Left lung (tissue), 14 donors: ENCODE measurements at places on chromosomes 1 and 21. TPM values are rescaled to one million over a fixed set of nuclear protein-coding genes. Genes with fewer than 3 reads are reported as not detected.

GRCh38 chr1:54694771-54695170, 20.9 kb upstream of the TTC4 start:
- H3K27me3 ChIP-seq = no peaks in the 10 kb centered on the region
- no peaks in the 10 kb centered on the region for H3K36me3 ChIP-seq
- H3K27ac ChIP-seq = no peak overlapping the region
- no peak for DNase-seq
- H3K4me3 ChIP-seq = no peak overlapping the region
- no peaks in the 10 kb centered on the region for H3K4me1 ChIP-seq

DNA sequence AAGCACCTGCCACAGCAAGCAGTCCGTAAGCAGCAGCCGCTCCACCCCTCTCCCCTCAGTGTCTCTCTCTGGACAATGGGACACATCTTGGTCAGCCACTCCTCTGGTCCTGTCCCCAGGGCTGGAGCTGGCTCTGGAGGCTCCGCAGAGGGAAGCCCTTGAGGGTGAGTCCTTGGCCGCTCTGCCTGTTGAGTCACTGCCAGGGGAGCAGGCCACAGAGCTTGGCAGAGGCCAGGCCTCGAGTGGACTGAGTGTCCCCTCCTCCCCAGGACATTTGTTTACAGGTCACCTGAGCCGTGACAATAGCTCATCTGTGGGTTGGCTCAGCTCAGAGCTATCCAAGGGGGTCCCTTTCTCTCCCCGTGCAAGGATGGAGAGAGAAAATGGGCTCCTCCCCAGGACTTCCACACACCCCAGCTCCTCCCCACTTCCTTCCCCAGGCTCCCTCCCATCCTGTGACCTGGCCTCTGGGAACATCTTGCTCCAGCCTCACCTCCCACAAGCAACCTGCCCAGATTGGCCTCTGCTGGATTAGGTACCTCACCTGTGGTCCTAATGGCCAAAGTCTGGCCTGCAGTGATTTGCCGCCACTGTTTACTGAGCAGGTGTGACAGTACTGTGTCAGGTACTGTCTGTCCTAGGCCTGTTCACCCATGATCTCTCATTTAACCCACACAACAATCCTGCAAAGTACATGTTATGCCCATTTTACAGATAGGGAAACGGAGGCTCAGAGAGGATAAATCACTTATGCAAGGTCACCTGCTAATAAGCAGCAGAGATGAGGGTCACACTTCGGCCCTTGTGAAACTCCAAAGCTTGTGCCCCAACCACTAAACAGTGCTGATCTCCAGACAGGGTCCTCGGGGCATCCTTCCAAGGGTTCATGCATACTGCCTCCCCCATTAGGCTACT, 4.8 kb downstream of the FAM131C start:
- H3K27ac ChIP-seq = no peak overlapping the region
- H3K27me3 ChIP-seq = peaks cover 37% of the 10 kb centered on the region
- no peaks in the 10 kb centered on the region for H3K36me3 ChIP-seq
- DNase-seq = no peak
- peaks cover 6% of the 10 kb centered on the region for H3K4me1 ChIP-seq
- no peak overlapping the region for H3K4me3 ChIP-seq

GRCh38 chr1:203075236-203076030, 10.4 kb downstream of the MYOG start:
- peak; percentile 6 for DNase-seq
- peaks cover 5% of the 10 kb centered on the region for H3K27me3 ChIP-seq
- H3K4me1 ChIP-seq = peaks cover 18% of the 10 kb centered on the region
- no peak overlapping the region for H3K27ac ChIP-seq
- peak overlapping the region; percentile 54 for H3K4me3 ChIP-seq

DNA sequence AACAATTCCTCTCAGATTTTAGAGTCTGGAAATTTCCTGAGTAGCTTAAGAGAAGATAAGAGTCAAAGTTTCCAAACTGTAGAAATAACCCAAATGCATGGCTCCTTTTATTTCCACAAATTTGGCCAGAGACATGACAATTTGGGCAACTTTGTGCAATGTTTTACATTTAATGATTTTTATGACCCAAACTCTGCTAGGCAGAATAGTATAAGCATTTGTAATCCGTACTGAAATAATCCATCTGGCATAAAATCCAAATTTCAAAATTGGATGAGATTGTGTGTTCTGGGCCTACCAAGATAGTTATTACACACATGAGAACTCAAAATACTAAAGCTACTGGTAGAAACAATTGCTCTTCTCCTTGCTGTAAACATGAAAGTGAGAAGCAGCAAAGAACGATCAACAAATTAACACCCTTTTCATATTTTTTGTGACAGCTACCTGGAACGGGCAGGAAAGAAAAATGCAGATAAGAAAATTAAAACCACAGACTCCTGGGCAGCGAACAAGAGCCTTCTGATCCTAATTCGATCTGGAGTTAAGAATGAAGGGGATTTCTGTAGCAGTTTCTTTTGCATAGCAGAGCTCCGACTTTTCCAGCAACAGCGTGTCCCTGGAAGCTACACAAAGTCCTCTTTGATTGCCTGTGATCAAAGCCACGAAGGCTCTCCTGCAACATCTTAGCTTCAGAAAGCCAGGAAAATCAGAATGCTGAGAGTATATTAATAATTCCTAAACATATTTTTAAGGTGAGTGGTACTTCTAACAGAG, 191.2 kb downstream of the GRIK1 start:
- no peaks in the 10 kb centered on the region for H3K36me3 ChIP-seq
- DNase-seq = no peak
- H3K4me1 ChIP-seq = no peaks in the 10 kb centered on the region
- H3K27ac ChIP-seq = no peak overlapping the region

- peaks cover 14% of the 10 kb centered on the region for H3K4me1 ChIP-seq
- peaks cover 7% of the 10 kb centered on the region for H3K36me3 ChIP-seq
- peak overlapping the region; percentile 57 for H3K4me3 ChIP-seq
- H3K27me3 ChIP-seq = no peaks in the 10 kb centered on the region
Observed at GRCh38 chr1:1116701-1117468, 996 bp upstream of the C1orf159 start.

DNA sequence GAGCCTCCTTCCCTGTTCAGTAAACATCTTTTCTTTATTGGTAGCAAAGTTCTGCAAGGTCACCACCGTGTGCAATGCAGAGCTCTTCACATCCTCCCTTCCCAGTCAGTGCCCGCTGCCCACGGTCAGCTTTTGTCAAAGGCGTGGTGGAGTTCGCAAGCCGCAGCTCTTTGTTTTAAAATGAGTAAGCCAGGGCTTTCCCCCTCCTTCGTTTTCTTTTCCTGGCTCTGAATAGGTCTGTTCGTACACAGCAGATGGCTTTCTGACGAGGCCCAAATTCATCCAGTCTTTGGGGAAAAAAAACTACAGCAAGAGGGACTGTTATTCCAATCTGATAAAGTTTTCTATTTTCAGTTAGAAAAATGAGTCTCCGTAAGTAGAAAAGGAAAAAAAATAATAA, 153.2 kb downstream of the LRIG2 start:
- no peak for DNase-seq
- no peak overlapping the region for H3K27ac ChIP-seq
- H3K36me3 ChIP-seq = no peaks in the 10 kb centered on the region
- no peaks in the 10 kb centered on the region for H3K4me1 ChIP-seq

DNA sequence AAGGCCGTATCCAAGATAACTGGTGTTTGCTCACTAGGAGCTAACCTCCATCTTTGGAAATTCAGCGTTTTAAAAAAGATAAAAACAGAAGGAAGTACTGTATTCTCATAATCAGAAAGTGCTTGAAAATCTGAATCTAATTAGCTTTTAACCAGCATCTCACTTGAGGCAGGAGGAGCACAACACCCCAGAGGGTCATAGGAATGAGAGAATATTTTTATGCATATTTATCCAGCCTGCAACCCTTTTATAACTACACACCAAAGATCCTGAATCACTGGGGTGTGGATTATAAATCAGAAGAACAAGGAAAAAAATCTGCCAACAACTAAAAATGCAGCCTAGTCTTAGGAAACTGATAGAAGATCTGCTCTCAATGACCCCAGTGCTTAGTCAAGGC, 68.0 kb upstream of the PTCH2 start:
- no peaks in the 10 kb centered on the region for H3K4me1 ChIP-seq
- H3K27me3 ChIP-seq = no peaks in the 10 kb centered on the region
- H3K36me3 ChIP-seq = no peaks in the 10 kb centered on the region
- no peak overlapping the region for H3K4me3 ChIP-seq
- H3K27ac ChIP-seq = no peak overlapping the region
- DNase-seq = no peak

GRCh38 chr1:22677931-22678896, 25.2 kb downstream of the C1QB start:
- H3K27ac ChIP-seq = no peak overlapping the region
- H3K27me3 ChIP-seq = peaks cover 54% of the 10 kb centered on the region
- H3K4me1 ChIP-seq = no peaks in the 10 kb centered on the region
- no peak overlapping the region for H3K4me3 ChIP-seq
- no peak for DNase-seq

GRCh38 chr1:79044974-79045650, 38.6 kb upstream of the ADGRL4 start:
- no peaks in the 10 kb centered on the region for H3K36me3 ChIP-seq
- H3K4me1 ChIP-seq = no peaks in the 10 kb centered on the region
- H3K4me3 ChIP-seq = no peak overlapping the region
- no peak for DNase-seq
- H3K27me3 ChIP-seq = no peaks in the 10 kb centered on the region
- no peak overlapping the region for H3K27ac ChIP-seq

- peaks cover 28% of the 10 kb centered on the region for H3K27me3 ChIP-seq
- H3K4me3 ChIP-seq = no peak overlapping the region
- peaks cover 3% of the 10 kb centered on the region for H3K4me1 ChIP-seq
- no peak overlapping the region for H3K27ac ChIP-seq
- H3K36me3 ChIP-seq = no peaks in the 10 kb centered on the region
- DNase-seq = no peak
Observed at GRCh38 chr1:204147406-204148383, 4.1 kb downstream of the ETNK2 start.

The MDM4 gene
- polyA plus RNA-seq = 72.0 TPM

The SLC9C2 gene
- 0.37 TPM for polyA plus RNA-seq
